Left kidney (tissue), 8 donors: ENCODE measurements at places on chromosomes 16 and 17. TPM values are rescaled to one million over a fixed set of nuclear protein-coding genes. Genes with fewer than 3 reads are reported as not detected.

NOG gene
- polyA plus RNA-seq, result 1.1 TPM

CSH2 gene
- polyA plus RNA-seq, result 0.20 TPM

- no peak for DNase-seq
These were observed 5.7 kb downstream of the DUSP3 start for GRCh38 chr17:43772877-43773648.

- no peak for DNase-seq
These were observed 4.4 kb upstream of the NXPH3 start for GRCh38 chr17:49571283-49571682.

DNA sequence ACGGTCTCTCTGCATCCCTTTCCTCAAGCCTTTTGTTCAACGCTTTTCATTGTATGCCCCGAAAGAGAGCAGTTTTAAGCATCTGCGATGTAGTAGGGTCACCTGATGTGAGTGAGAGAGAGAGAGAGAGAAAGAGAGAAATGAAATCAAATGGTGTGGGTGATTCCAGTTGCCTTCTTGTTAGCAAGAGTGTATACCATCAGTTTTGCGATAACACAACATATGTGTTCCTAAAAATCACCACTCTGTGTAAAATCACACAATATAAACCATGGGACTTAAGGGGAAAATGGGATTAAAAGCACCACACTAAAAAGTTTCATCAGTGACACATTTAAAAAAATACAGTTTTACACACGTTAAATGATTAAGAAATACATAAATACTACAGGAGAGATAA lies 1102.7 kb upstream of the EEF2KMT start:
- DNase-seq, result no peak

DNA sequence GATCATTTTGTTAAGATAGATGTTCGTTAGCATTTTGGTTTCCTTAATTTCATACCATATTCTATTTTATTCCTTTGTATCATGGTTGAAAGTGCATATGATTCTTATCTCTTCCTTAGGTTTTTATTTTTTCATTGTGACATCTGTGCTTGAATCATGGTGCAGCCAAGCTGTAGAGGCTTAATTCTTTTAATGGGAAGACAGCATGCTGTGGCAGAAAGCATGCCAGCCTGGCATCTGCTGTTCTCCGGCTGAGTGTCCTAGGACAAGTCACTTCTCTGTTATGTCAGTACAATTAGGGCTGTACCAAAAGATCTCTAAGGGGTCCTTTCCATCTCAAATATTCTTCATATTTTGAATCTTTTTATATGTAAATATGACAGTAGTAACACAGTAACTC lies 68.5 kb upstream of the PMFBP1 start:
- no peak for DNase-seq

DNA sequence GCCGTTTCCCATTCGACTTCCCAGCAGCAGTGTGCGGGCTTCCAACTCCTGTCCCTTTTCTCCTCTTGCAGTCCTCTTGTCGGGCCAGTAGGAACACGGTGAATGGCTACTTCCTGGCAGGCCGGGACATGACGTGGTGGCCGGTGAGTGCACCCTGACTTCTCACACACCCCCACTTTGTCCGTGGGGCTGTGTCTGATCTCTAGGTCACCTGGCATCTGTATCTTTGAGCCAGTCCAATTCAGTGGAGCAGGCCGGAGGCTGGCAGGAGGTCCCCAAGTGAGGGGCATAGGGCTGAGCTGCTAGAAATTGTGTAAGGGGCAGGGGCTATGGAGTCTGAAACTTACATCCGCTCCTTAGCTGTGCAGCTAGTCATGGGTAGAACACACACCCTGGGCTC lies 6.6 kb downstream of the SLC5A10 start:
- DNase-seq, result no peak

DNA sequence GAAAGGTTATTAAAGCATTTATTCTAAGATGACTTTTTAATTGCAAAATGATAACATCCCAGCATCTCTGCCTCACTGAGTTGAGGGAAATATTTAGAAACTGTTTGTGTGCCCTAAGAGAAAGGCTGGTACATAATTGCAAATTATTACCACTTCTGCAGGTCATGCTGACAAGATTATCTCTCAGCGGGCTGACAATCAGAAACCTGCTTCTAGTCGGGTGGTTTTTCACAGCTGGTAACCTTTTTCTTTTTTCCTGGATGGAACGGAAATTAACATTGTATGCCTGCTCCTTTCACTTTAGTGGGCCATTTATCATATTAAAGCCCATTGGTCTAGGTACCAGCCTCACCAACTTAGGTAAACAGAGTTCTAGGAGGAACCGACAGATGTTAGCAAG lies 17.0 kb upstream of the NUDT7 start:
- no peak for DNase-seq

DNA sequence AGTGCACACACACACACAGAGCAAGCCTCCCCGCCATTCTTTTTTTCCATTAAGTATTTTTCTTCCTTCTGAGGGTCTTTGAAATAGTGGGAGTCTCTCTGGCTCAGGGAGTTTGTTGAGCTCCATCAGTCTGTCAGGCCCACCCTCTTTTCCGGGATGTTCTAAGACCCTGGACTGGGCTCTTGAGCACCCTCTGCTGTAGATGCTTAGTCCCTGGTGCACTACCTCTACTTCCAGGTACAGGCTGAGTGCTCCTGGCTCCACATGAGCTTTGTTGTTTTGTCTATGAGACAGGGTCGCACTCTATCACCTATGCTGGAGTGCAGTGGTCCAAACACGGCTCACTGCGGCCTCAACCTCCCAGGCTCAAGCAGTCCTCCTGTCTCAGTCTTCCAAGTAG lies 20.7 kb downstream of the LIMD2 start:
- no peak for DNase-seq

DNA sequence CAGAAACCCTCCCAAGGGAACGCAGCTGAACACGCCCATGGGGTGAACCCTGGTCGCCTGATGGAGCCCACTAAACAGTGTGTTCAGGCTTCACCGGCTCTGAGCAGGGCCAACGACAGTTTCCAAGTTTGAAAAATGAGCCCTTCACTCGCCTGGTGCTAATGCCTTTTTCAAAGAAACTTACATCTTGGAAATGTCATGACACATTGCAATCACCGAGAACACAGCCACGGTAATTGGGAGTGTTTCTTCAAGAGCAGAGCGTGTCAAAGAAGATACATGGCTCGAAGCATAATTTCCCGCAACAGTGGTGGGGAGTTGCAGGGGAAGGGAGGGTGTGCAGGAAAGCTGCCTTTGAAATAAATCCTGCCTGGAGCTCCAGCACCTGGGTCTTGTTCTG lies 463.2 kb downstream of the TMEM114 start:
- peak; percentile 19 for DNase-seq

DNA sequence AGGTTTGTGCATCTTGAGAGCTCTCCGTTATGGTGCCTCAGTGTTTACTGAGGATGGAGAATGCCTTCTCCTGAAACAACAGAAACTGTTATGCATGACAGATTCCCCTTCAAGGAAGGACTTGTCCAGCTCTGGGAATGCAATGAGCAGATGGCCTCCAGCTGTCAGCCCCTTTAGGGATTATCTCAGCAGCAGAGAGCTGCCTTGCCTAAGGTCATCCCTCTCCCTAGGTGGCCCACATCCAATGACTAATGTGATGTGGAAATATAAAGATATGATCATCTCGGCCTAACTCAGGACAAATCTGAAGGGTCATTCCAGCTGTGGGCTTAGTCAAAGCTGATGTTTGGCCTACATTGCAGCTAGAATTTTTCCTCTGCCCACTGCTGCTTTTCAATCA lies 214.3 kb upstream of the N4BP1 start:
- DNase-seq, result no peak

- DNase-seq, result no peak
These were observed 119.6 kb upstream of the HAS3 start for GRCh38 chr16:68985855-68986254.

GRCh38 chr17:75124041-75124818 lies 7.3 kb downstream of the NT5C start:
- DNase-seq, result no peak

DNA sequence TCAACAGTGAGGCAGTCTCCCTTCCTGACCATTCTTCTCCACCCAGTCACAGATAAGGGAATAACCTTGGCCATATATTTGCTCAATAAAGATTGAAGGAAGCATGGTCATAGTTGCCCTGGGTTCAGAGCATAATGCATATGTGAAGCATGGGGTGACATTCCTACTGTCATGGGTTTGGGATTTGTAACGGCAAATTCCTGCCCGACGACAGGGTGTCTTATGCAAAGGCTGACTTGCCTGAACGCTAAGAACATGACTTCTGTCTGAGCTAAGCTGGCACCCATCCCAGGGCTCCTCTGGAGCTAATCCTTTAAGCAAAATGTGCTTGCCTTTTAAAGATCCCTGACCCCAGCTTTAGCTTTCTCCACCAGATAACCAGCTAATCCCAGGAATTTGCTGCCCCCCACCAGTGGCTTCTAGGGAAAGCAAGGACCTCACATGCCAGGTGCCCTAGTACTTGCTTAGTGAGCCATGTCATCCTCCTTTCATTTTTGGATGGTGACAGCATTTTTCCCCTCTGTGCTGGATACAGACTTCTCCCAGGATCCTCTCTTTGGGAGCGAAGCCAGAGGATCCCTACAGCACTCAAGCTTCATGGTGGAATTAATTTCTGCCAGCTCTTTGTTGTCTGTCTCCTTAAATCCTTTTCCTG lies 11.7 kb downstream of the SLC7A6OS start:
- DNase-seq, result no peak

GRCh38 chr17:71071837-71072236 lies 902.5 kb downstream of the KCNJ2 start:
- no peak for DNase-seq
